NCI-H345 (cell line): ENCODE measurements at places on chromosomes 5 and 9.

DNA sequence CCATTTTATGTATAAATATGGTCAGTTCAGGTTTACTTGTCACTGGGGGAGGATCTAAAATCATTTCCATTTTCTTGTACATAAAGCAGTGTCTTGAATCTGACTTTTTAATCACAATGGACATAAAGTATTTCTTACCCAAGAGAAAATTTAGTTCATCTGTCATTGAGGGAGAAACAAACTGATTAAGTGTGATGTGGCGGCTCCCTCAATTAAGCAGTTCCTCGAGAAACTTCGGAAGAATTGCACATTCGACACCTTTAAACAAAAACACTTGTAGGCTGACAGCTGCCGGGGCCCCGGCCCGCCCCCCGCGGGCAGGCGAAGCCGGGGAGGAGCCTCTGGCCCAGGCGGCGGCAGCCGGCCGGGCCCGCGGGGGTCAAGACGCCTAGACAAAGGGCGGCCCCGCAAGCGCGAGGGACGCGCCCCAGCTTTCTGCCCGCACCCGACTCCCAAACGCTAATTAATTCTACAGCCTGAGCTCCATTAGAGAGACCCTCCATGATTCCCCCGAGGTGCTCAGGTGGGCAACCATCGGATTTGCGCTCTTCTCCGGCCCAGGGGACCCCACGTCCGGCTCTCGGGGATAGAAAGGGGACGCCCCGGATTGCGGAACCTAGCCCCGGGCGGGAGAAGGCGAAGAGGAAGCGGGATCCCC is 750 bp downstream of the TRIM36 start:
- DNase-seq = peak; percentile 44

- no peak for DNase-seq
These were observed 597 bp upstream of the IRX4 start for GRCh38 chr5:1883120-1883924.

GRCh38 chr9:125028041-125028440 is 87.2 kb upstream of the GOLGA1 start:
- no peak for DNase-seq

GRCh38 chr9:124444166-124444565 is 6.1 kb upstream of the ADGRD2 start:
- no peak for DNase-seq

DNA sequence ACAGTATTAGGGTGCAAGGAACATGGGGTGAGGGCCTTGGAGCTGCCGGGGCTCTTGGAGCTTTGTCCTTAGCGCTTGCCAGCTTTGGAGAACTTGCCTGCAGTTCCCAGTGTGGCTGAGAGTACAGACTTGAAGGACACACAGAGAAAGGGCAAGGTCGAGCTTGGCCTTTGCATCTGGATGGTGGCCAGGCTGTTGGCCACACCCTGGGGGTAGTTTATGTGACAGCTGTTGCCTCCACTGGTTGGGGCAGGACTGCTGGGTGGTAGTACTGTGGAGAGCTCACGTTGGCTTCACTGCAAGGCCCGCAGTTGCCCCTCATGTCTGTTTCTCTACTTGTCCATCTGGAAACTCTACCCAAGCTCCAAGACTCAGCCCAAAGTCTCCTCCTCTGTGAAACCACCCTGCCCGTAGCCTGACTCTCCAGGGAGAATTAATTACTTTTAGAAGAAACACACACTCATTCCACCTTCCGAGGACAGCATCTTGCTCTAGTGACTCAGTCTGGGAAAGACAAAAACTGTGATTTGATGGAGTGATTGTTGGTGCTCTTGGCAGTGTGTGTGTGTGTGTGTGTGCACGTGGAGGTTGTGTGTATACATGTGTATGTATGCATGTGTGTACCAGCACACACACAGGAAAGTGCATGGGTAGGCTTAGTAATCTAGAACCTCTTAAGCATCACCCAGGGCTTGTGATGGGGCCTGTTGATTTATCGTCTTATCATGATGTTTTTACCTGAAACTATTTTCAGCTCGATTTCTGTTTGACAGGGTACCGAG is 57.8 kb downstream of the TENT4A start:
- no peak for DNase-seq

GRCh38 chr9:121785673-121786542 is 134.5 kb downstream of the DAB2IP start:
- DNase-seq = no peak

- DNase-seq = peak; percentile 36
These were observed 89.6 kb downstream of the CCDC171 start for GRCh38 chr9:15642369-15642962.

DNA sequence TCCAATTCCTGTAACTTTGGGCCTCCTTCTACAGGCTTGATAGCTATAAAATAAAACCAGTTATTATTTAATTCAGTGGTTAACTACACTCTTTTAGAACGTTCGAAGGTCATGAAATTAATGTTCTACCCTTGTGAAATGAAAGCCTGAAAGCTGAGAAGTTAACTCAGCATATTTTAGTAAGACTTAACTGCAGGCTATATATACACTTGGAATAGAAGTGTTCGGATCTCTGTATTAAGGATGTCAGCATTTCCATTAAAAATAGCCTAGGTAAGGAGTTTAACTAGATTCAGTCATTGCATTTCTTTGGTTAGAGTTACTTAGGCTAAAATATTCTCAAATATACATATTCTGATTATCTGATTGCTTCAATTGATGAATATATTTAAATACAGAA is 229.2 kb downstream of the MRPS30 start:
- DNase-seq = no peak

GRCh38 chr5:149036168-149036567 is 26.7 kb downstream of the SH3TC2 start:
- no peak for DNase-seq

DNA sequence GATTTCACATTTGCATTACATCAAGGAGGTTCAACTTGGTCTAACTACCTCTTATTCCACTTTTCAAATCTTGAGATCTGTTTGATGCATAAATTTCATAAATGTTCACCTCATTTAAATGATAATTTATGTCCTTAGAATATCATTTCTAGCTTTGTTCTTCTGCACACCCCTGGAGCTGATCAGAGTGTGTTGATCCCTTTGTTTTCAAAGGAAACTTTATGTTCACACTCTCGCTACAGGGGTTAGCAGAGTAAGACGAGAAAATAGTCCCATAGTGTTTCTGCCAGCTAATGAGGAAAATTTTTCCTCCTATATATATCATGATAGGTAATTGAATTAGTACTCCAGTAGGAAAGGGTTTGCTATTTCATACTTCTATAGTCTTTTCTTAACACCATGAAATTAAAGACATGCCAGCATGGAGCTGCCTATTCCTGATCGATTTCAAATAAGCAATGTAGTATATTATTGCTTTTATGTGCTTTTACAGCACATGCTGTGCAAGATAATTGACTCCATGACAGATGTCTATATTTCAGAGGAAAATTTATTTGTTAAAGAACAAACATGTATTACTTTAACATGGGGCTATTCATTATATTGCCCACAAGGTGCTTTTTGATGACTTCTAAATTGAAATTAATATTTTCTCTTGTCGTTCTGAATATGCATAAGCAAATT is 4.8 kb upstream of the PAM start:
- DNase-seq = no peak

DNA sequence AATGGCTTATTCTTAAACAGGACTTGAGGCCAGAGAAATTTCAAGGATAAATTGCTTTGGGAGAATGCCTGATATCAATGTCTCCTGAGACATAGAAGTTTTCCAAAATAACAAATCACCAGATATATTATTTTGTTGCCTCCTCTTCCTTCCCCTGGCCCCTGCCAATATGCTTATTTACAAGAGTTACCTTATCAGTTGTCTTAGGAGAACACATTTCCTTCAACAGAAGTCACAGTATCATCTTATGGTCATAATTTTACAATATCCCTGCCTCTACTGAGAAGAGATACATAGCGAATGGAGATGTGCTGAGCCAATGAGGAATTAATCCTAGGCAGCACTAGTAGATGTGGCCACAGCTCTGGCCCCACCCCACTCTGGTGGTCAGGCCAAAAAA is 43.1 kb downstream of the TMEM252 start:
- no peak for DNase-seq

DNA sequence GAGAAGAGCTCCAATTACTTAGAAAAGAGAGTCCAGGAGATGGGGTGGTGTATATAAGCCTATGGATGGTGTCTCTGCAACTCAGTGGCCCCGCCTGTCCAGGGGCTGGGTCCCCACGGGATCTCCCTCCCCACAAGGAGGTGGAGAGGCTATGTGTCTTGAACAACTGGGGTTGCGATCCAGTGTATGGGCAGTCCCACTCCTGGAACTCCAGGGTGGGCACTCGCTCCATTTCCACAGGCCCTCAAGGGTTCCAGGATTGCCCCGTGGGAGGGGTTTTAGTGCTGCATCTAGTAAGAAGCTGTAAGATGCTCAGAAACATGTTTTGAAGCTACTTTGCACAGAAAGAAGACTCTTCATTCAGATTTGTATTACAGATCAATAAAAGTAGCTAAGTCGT is 558 bp upstream of the SMAD5 start:
- no peak for DNase-seq

- DNase-seq = no peak
These were observed 2.3 kb downstream of the DPYSL3 start for GRCh38 chr5:147507480-147508126.

DNA sequence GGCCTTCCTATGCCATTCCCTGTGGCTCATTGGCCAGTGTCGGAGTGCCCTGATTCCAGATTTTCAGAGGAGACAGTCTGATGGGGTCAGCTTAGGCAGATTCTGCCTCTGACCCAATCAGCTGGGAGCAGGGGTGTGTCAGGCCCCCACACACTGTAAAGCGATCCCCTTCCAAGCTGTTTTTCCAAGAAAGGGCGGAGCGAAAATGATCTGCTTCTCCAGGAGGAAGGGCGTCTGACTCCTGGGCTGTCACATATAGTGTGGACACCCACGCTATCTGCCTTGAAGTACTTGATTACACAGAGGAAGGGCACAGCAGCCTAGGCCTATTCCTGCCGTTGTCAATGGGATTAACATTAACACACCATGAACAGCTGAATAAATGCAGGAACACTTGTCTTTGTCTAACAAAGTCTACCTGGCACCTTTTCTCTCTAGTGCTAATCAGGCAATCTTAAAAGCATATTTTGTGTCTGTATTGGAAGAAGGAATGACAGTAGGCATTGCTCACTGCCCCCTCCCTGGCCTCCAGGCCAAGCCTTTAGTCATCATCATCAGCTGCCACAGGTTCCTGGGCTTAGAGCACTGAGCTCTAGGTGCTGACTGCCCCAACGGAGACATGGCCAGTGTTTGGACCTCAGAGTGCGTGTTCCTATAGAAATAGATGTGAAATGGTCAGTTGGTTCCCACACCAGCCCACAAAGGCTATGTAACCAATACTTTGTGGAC is 218.7 kb downstream of the MELK start:
- no peak for DNase-seq
